ENCODE measurements at places on chromosomes 13 and 19.
A peak's percentile ranks its signal among the peaks of the same experiment; 100 is the strongest.

GRCh38 chr19:36377541-36378178 is 1.3 kb downstream of the ZFP14 start:
- H3K27me3 ChIP-seq = no peaks in the 10 kb centered on the region
- H3K4me3 ChIP-seq = no peak overlapping the region
- H3K36me3 ChIP-seq = no peaks in the 10 kb centered on the region
- H3K4me1 ChIP-seq = no peaks in the 10 kb centered on the region
- no peak overlapping the region for H3K27ac ChIP-seq
- no peak for DNase-seq

- no peak overlapping the region for H3K27ac ChIP-seq
- no peak overlapping the region for H3K4me3 ChIP-seq
- DNase-seq = no peak
- no peaks in the 10 kb centered on the region for H3K4me1 ChIP-seq
- no peaks in the 10 kb centered on the region for H3K27me3 ChIP-seq
These were observed 11.6 kb downstream of the DIAPH3 start for GRCh38 chr13:60152114-60152513.

DNA sequence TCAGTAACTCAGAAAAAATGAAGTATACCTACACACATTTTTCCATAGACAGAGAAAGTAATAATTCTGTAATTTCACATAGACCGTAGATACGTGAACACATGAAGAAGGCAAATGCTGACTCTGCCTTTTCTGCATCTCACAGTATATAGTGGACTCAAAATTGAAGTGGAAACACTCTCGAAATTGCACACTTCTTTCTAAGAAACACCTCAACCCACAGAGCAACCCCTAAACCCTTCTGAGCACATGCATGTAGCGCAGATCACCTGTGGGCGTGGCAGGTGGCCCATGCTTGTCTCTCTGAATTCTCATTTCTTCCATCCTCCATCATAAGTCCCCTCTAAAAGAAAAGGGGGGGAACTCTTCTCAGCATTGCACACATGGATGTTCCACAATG is 34.7 kb downstream of the COL4A1 start:
- no peaks in the 10 kb centered on the region for H3K4me1 ChIP-seq
- no peak overlapping the region for H3K4me3 ChIP-seq
- no peak overlapping the region for H3K27ac ChIP-seq
- no peak for DNase-seq
- no peaks in the 10 kb centered on the region for H3K36me3 ChIP-seq

- H3K27me3 ChIP-seq = no peaks in the 10 kb centered on the region
- no peak overlapping the region for H3K27ac ChIP-seq
- no peak for DNase-seq
- no peaks in the 10 kb centered on the region for H3K4me1 ChIP-seq
- no peak overlapping the region for H3K4me3 ChIP-seq
These were observed 14.4 kb downstream of the HAUS8 start for GRCh38 chr19:17060802-17061201.

DNA sequence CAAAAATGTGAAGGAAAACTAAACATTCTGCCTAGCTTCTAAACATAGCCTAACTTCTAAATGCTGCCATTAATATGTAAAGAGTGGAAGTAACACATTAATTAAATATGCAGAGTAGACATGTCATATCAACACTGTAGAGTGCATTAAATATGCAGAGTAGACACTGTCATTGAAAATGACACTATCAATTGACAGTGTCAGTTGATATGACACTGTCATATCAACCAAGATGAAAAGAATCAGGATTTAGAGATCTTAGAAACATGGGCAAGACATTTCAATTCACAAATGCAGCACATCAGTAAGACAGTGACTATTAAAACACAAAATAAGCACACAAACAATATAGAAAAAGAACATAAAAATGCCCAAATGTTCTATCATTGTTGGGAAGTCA is 25.3 kb downstream of the ESD start:
- no peak for DNase-seq
- H3K4me1 ChIP-seq = no peaks in the 10 kb centered on the region
- no peak overlapping the region for H3K27ac ChIP-seq
- H3K27me3 ChIP-seq = no peaks in the 10 kb centered on the region
- no peak overlapping the region for H3K4me3 ChIP-seq

- peak overlapping the region; percentile 93 for H3K4me3 ChIP-seq
- H3K4me1 ChIP-seq = peaks cover 13% of the 10 kb centered on the region
- no peaks in the 10 kb centered on the region for H3K27me3 ChIP-seq
- H3K36me3 ChIP-seq = no peaks in the 10 kb centered on the region
- peak; percentile 8 for DNase-seq
These were observed 1.4 kb upstream of the CIC start for GRCh38 chr19:42267644-42268141.

GRCh38 chr13:53255795-53256194 is 227.2 kb downstream of the OLFM4 start:
- H3K4me1 ChIP-seq = no peaks in the 10 kb centered on the region
- H3K27me3 ChIP-seq = no peaks in the 10 kb centered on the region
- DNase-seq = no peak
- H3K4me3 ChIP-seq = no peak overlapping the region
- no peaks in the 10 kb centered on the region for H3K36me3 ChIP-seq
- no peak overlapping the region for H3K27ac ChIP-seq

- no peak for DNase-seq
- H3K36me3 ChIP-seq = no peaks in the 10 kb centered on the region
- no peak overlapping the region for H3K27ac ChIP-seq
- no peaks in the 10 kb centered on the region for H3K27me3 ChIP-seq
- no peak overlapping the region for H3K4me3 ChIP-seq
These were observed 173.8 kb upstream of the SOX21 start for GRCh38 chr13:94886191-94886590.

GRCh38 chr13:48316826-48317510 is 13.4 kb downstream of the RB1 start:
- no peak overlapping the region for H3K4me3 ChIP-seq
- no peak overlapping the region for H3K27ac ChIP-seq
- H3K4me1 ChIP-seq = no peaks in the 10 kb centered on the region
- H3K36me3 ChIP-seq = no peaks in the 10 kb centered on the region
- no peak for DNase-seq
- H3K27me3 ChIP-seq = no peaks in the 10 kb centered on the region

DNA sequence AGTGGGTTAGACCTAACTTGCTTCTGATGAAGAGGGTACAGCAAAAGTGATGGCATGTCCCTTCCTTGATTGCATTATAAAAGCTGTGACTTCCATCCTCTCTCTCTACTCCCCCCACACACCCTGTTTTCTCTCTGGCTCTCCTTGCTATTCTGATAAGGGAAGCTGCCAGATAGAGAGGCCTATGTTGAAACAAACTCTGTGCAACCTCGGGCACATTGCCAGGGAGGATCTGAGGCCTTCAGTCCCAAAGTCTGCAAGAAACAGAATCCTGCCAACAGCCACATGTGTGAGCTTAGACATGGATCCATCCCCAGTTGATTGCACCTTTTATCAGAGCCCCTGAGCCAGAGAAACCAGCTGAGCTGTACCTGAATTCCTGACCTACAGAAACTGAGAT is 44.8 kb upstream of the ARGLU1 start:
- no peaks in the 10 kb centered on the region for H3K36me3 ChIP-seq
- no peak overlapping the region for H3K27ac ChIP-seq
- no peak for DNase-seq

GRCh38 chr19:49884109-49884508 is 6.6 kb downstream of the TBC1D17 start:
- no peak overlapping the region for H3K4me3 ChIP-seq
- H3K4me1 ChIP-seq = no peaks in the 10 kb centered on the region
- H3K27ac ChIP-seq = no peak overlapping the region
- H3K27me3 ChIP-seq = no peaks in the 10 kb centered on the region
- no peaks in the 10 kb centered on the region for H3K36me3 ChIP-seq

DNA sequence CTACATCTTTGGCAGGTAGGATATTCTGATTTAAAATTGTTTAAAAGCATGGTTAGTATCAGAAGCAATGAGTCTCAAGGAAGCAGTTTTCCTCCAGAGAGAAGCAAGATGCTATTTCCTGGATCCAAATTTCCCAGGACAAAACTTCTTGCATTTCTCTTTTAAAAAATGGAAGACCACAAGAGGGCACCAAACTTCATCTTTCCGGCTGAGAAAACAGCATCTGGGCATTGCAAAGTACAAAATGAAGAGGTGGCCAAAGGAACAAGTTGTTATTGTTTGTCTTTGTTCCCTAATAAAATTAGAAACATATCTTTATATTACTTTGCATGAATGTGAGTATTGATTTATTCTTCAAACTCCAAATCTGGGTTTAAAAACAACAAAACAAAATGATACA is 60.0 kb upstream of the LRCH1 start:
- H3K4me3 ChIP-seq = no peak overlapping the region
- no peak overlapping the region for H3K27ac ChIP-seq
- H3K27me3 ChIP-seq = no peaks in the 10 kb centered on the region

GRCh38 chr19:38062959-38063761 is 156.2 kb downstream of the SIPA1L3 start:
- no peaks in the 10 kb centered on the region for H3K27me3 ChIP-seq
- no peaks in the 10 kb centered on the region for H3K36me3 ChIP-seq
- DNase-seq = no peak
- no peak overlapping the region for H3K4me3 ChIP-seq
- H3K27ac ChIP-seq = no peak overlapping the region

- DNase-seq = no peak
- no peaks in the 10 kb centered on the region for H3K36me3 ChIP-seq
- H3K4me1 ChIP-seq = no peaks in the 10 kb centered on the region
- no peak overlapping the region for H3K4me3 ChIP-seq
- no peak overlapping the region for H3K27ac ChIP-seq
These were observed 333.1 kb downstream of the GPC6 start for GRCh38 chr13:93559718-93560117.

- no peak overlapping the region for H3K4me3 ChIP-seq
- no peak for DNase-seq
- no peaks in the 10 kb centered on the region for H3K36me3 ChIP-seq
These were observed 52.5 kb downstream of the POSTN start for GRCh38 chr13:37546087-37546486.

DNA sequence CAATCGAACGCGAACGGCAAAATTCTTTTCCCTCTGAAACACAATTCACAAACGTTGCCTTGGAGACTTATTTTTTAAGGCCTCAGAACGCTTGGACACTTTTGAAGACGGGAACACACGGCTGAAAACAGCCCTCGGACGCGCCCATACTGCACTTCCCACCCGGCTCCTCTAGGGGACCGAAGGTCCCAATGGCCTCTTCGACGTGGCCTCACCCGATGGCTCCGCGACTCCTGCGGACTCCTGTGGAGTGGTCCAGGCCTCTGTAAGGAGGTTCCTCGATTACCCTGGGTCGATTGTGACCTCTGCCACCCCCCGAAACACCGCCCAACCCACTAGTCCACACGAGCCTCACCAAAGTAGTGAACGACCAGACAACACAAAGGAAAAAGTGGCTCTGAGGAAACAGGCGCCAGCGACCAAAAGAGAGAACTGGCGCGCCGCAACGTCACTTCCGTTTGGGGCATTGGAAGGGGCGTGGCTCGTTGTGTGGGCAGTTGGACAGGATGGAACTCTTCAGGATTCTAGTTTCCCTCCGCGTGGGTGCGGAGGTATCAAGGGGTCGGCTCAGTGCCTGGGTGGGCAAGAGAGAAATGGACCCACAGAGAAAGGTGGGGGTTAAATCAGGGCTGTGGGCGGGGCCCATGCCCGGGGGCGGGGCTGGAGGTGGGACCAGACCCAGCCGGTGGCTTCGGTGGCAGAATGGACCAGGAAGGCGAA is at the start of gene ZNF560:
TSS of gene ZNF560 (minus strand) at position 434 of the 720 bp plus-strand sequence. CDS start 23,303 bp downstream, outside the sequence.
- no peak for DNase-seq
- H3K27ac ChIP-seq = no peak within 1 kb of the TSS
- H3K27me3 ChIP-seq = no peaks in the 10 kb centered on the region
- no peaks in the 10 kb centered on the region for H3K36me3 ChIP-seq
- no peak within 1 kb of the TSS for H3K4me3 ChIP-seq
- H3K4me1 ChIP-seq = no peaks in the 10 kb centered on the region

GRCh38 chr13:103517066-103517767 is 451.0 kb upstream of the SLC10A2 start:
- no peaks in the 10 kb centered on the region for H3K4me1 ChIP-seq
- H3K36me3 ChIP-seq = no peaks in the 10 kb centered on the region
- H3K4me3 ChIP-seq = no peak overlapping the region
- H3K27ac ChIP-seq = no peak overlapping the region

DNA sequence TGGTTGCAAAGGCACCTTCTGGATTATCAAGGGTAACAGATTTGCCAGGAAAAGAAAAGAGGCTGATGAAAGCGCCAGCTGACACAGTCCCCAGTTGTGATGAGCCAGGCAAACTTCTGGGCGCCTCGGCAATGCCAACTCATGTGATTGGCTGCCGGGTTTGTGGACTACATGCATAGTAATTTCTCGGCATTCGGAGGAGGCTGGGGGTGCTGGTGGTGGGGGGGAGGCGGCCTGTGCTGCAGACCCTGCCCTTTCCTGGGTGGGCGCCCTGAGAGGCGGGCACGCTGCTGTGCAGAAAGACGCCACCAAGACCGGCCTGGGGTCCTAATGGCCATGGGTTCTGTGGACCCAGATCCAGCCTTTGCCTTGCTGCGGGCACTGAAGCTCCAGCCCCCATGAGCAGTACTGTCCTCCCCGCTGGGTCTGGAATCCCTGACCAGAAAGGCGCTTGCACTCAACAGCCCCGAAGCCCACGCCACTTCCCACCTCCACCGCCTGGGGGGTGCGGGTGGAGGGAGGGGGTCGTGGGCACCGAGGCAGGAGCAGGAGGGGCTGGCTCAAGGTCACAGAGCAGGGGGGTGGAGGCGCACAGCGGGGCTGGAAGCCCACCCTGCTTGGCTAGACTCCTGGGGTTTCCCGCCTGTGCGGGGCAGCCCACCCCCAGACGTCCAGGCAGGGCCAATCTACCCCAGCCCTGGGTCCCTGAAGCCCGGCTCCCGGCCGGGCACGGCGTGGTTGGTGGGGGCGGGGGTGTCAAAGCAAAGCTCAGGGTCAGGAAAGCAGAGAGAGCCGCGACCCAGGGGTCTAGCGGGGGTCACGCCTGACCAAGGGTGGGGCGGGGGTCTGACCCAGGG is 1.0 kb downstream of the DIRAS1 start:
- H3K4me3 ChIP-seq = no peak overlapping the region
- H3K27me3 ChIP-seq = peaks cover 76% of the 10 kb centered on the region
- H3K4me1 ChIP-seq = no peaks in the 10 kb centered on the region
- no peaks in the 10 kb centered on the region for H3K36me3 ChIP-seq
- DNase-seq = no peak
- H3K27ac ChIP-seq = no peak overlapping the region

GRCh38 chr13:53068585-53069520 is 40.2 kb downstream of the OLFM4 start:
- H3K27ac ChIP-seq = no peak overlapping the region
- no peak for DNase-seq
- H3K27me3 ChIP-seq = no peaks in the 10 kb centered on the region
- H3K4me3 ChIP-seq = no peak overlapping the region
- no peaks in the 10 kb centered on the region for H3K36me3 ChIP-seq
- no peaks in the 10 kb centered on the region for H3K4me1 ChIP-seq

GRCh38 chr19:10815969-10816644 is 19.9 kb downstream of the TMED1 start:
- no peaks in the 10 kb centered on the region for H3K27me3 ChIP-seq
- DNase-seq = no peak
- no peak overlapping the region for H3K4me3 ChIP-seq
- H3K4me1 ChIP-seq = no peaks in the 10 kb centered on the region
- H3K36me3 ChIP-seq = peaks cover 3% of the 10 kb centered on the region
- H3K27ac ChIP-seq = no peak overlapping the region

- H3K27ac ChIP-seq = no peak overlapping the region
- H3K27me3 ChIP-seq = no peaks in the 10 kb centered on the region
- H3K4me3 ChIP-seq = no peak overlapping the region
- DNase-seq = no peak
These were observed 10.8 kb upstream of the ZNF799 start for GRCh38 chr19:12411893-12412292.

GRCh38 chr19:39906283-39906682 is 28.2 kb downstream of the FCGBP start:
- H3K36me3 ChIP-seq = no peaks in the 10 kb centered on the region
- no peaks in the 10 kb centered on the region for H3K27me3 ChIP-seq
- no peak for DNase-seq
- H3K4me1 ChIP-seq = no peaks in the 10 kb centered on the region
- H3K27ac ChIP-seq = no peak overlapping the region
- H3K4me3 ChIP-seq = no peak overlapping the region

Measured in MM.1S (cell line).